Stimulated activated CD8-positive, alpha-beta memory T cell treated with anti-CD3 and anti-CD28 coated beads, Interleukin-15, amount 100 ng/mL, for 48 hours (primary cell): ENCODE measurements at places on chromosomes 6 and 20.

DNA sequence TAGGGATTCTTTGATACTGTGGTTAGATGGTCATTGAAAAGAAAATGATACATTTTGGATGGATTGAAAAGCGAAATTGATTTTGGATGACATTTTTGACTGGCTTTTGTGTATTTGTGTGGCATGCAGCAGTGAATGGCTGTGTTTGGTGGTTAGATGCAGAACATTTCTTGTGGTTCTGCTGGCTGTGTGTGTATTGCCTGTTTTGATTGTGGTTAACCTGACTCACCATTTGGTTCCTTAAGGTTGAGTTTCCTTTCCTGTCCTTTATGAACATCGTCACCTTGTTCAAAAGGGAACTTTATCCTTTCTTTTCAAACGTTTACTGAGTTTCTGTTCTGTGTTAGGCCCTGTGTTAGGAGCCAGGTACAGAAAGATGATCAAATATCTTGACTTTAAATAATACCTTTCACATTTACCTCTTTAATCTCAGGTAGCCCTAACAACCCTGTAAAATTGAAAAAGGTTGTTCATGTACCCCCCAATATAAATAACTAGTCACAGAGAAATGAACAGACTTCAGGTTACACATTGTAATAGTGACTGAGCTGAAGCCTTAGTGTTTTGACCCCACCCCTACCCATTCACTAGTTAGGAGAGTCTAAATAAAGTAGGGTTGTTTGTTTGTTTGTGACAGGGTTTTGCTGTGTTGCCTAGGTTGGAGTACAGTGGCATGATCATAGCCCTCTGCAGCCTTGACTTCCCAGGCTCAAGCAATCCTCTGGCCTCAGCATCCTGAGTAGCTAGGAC is 23.8 kb downstream of the ANKS1A start:
- DNase-seq = peak; percentile 18

- DNase-seq = no peak
Observed at GRCh38 chr6:142296975-142297604, 4.7 kb upstream of the ADGRG6 start.

DNA sequence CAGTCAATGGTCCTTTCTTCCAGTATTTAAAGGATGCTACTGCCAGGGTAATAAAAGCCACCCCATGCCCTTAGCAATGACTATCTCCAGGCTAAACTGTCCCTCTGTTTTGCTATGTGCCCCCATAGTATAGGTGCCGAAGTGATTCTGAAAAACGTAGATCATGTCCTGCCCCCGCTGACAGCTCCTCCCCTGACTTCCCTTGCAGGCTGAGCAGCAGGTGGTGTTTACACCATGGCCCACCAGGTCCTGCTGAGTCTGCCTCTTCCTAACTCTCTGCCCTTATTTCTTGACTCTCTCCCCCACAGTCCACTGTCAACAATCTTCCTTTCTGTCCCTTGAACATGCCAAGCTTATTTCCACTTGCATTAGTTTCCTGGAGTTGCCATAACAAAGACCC is 352.5 kb upstream of the TSHZ2 start:
- DNase-seq = no peak

GRCh38 chr20:47878601-47879027 is 93.3 kb upstream of the SULF2 start:
- DNase-seq = no peak

DNA sequence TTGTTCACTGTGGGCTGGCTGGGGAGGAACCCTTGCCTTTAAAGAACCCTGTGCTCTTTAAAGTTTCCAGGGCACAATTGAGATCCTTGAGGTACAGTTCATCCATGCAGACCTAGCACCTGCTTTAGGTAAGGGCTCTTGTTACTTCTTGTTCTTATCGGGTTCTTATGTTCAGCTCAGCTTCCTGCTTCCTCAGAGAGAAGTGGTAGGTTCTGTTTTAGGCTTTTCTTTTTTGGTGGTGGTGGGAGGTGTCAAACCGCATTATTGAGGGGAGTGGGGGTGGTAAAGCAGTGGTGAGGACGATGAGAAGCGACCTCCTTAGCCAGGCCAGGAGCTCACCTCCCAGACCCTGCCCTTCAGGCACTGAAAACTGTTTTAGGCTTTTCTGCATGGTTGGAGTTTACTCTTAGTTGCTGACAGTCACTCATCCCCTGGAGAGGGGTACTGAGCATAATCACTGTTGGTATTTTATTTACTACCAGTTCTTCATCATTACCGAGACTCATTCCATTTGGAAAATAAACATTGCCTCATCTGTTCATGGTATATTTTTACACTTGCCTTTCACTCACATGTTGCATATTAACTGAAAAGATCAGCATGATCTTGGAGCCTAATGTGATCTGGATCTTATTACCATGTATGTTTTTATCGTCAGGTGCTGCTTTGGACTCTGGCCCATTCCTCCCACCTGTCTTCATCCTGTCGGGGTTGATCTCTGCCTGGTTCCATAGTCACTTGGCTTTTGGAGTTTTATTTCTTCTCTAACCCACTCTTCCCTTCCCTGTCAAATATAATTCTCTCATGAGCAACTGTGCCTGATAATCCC is 35.4 kb downstream of the SLC16A10 start:
- peak; percentile 3 for DNase-seq

- DNase-seq = no peak
Observed at GRCh38 chr6:98920904-98921431, 26.8 kb downstream of the FBXL4 start.

DNA sequence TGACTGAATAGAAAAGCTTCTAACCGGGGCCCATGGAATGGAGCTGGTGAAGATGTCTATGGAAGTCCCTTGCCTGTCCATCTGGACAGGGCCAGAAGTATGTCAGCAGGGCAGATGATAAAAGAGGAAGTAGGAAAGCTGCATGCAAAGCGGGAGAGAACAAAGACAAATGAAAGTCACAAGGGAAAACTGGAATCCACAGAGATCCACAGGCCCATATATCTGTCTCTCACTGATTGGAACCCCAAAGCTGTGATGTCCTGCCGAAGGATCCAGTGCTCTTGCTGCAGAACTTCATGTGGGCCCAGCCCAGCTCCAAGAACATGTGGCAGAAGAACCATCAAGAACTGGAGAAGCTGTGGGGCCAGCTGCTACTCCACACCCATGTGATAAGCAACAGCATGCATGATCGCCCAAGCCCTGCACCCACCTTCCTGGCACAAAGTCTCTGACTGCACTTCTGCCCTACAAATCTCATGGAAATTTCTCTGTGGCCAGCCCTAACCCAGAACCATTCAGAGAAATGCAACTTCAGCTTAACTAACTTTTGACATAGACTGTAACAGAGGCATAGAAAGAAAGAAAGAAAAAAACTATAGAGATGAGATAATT is 716.0 kb downstream of the KIF16B start:
- DNase-seq = no peak

- no peak for DNase-seq
Observed at GRCh38 chr6:118918329-118918725, 16.6 kb downstream of the MCM9 start.

GRCh38 chr6:167985911-167986595 is 11.4 kb upstream of the KIF25 start:
- no peak for DNase-seq

DNA sequence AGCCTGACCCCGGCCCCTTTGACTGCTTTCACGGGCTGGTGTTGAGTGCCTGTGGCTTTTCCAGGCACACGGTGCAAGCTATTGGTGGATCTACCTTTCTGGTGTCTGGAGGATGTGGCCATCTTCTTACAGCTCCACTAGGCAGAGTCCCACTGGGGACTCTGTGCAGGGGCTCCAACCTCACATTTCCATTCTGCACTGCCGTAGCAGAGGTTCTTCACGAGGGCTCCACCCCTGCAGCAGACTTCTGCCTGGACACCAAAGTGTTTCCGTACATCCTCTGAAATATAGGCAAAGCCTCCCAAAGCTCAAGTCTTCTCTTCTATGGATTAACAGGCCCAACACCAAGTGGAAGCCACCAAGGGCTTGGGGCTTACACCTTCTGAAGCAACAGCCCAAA is 691.5 kb upstream of the POU3F2 start:
- no peak for DNase-seq

DNA sequence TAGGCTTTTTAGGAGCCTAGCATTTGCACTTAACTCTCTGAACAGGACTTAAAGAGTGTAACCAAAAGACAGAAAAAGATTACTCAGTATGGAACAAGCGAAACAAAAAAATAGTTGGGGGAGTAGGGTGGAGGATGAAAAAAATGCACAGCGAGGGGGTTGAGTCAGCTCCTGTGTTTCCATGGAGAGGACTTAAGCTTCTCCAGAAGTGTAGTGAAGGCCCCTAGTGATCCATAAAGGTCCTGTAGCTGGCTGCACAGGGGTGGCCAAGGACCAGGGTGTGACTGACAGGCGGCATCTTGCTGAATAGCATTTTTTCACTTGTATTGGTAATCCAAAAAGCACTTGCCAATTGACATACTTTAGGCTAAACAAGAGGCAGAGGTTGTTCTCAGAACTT is 533.9 kb downstream of the RFPL4B start:
- no peak for DNase-seq

DNA sequence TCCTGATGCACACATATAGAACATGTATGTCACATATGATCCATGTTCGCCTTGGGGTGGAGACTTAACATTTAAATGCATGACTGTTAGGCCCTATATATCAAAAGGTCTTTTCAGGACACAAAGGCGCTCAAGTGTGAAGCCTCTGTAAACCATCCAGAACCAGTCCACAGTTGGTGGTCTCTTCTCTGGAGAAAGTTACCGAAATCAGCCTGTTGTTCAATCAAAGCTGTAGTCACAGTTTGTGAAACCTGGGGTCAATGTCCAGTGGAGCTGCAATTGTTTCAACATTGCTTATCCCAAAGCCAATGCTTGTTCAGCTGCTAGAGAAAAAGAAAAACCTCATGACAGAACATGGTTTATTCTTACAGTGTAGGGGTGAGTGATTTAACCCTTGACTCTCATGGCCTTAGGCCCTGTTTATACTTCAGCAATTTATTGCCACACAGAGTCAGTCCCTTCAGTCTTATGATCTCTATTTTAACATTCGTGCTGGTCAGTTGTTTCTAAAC is 193.6 kb upstream of the CST7 start:
- no peak for DNase-seq

- no peak for DNase-seq
Observed at GRCh38 chr6:106525107-106525881, 104.0 kb downstream of the RTN4IP1 start.

DNA sequence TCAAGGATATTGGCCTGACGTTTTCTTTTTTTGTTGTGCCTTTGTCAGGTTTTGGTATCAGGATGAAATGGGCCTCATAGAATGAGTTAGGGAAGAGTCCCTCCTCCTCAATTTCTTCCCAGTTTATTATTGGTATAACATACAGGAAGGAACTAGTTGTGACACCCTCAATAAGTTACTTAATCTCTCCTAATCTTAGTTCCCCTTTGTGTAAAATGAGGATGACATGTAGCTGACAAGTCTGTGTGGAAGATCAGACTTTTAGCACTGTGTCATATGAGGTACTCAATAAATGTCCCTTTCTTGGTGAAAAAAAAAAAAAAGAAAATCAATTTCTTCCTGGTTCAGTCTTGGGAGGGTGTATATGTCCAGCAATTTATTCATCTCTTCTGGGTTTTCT is 155.8 kb downstream of the PDE7B start:
- DNase-seq = no peak

- DNase-seq = no peak
Observed at GRCh38 chr6:6775074-6775473, 186.6 kb downstream of the LY86 start.

DNA sequence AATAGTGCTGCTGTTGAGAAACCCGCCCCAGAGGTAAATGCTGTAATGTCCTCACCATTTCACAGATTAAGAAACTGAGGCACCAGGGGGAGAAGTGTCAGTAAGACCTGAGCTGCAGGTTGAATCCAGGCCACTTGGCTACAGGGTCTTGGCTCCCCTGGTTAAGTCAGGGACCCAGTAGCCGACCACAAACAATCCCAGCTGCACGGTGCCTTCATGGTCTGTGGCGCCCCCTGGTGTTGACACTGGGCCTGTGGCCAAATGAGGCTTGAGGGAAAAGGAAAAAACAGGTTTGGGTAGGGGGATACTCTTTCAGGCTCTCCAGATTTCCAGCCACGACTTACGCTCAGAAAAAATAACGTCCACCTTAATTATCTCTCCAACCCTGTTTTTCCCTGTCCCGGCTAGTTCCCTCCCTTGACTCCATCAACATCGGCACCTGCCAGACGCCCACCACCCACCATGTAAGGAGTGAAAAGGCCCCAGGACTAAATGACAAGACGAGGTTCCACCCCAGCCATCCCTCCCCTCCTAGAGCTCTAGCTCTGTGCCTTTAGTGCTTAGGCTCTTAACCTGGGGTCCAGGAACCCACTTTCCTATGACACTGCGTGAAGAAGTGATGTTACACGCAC is 47.7 kb upstream of the POLR1H start:
- no peak for DNase-seq

DNA sequence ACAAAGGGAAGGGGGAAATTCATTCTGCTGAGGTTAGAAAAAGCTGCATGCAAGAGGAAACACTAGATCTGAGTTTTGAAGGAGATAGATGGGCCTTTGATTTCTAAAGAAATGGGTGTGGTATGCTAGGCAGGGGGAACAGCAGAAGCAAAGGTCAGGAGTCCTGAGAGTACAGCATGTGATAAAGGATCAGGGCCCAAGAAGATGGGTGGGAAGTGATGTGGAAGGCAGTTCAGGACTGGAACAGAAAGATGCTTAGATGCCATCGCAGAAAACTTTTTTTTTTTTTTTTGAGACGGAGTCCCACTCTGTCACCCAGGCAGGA is 126.2 kb downstream of the ALDH8A1 start:
- no peak for DNase-seq

DNA sequence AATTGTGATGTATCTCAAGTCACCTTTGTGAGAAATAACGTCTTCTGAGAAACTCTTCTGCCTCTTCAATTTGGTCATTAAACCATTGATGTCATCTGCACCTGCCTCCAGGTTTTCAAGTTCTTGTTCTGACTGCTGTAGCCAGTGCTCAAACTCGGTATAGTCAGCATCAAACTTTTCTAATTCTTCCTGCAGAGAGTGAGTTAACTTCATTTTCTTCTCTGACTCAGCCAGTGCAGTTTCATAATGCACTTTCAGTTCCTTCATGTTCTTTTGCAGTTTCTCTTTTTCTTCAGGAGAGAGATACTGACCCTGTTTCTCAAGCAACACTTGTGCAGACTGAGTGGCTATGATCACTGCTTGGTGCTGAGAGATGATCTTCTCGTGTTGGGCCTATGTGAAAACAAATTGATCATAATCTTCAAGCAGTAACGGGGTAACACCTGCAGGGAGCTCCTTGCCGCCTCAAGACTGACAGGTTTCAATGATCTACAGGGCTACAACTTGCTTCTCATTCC is 48.8 kb downstream of the DST start:
- no peak for DNase-seq

DNA sequence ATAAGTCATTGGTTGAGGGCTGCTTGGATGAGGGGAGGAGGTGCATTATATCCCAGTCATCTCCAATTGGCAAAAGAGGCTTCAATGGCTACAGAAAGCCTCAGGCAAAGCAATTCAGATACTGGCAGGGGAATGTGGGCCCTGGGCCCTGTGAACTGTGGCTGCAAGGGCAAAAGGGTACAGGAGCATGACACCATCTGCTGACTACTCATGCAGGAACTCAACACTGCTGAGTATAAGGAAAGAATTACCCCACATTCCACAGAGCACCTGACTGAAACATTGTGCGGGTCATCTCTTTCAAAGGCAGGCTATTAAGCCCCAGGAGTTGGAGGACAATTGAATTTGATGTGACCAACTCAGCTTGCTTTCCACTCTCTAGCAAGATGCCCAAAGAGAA is 92.1 kb upstream of the SPTLC3 start:
- DNase-seq = no peak

GRCh38 chr6:169943241-169944060 is 192.0 kb downstream of the ERMARD start:
- DNase-seq = no peak
